Stimulated activated CD4-positive, alpha-beta T cell treated with anti-CD3 and anti-CD28 coated beads, Interleukin-1b, Interleukin-23, amount 100 ng/mL, for 4 hours (primary cell): ENCODE measurements at places on chromosomes 6 and 20.

- DNase-seq = no peak
Observed at GRCh38 chr6:84657486-84657885, 106.9 kb downstream of the TBX18 start.

GRCh38 chr6:7252390-7252789 is 60.6 kb downstream of the SSR1 start:
- DNase-seq = no peak

- no peak for DNase-seq
Observed at GRCh38 chr20:47859278-47859677, 74.0 kb upstream of the SULF2 start.

GRCh38 chr6:163263998-163264661 is 150.4 kb upstream of the QKI start:
- DNase-seq = no peak

GRCh38 chr6:10449751-10450150 is 34.9 kb upstream of the TFAP2A start:
- DNase-seq = no peak

- DNase-seq = no peak
Observed at GRCh38 chr20:18276821-18277220, 11.5 kb upstream of the ZNF133 start.

- no peak for DNase-seq
Observed at GRCh38 chr6:75396005-75396800, 97.4 kb downstream of the FILIP1 start.

- no peak for DNase-seq
Observed at GRCh38 chr6:10463491-10464481, 48.9 kb upstream of the TFAP2A start.

DNA sequence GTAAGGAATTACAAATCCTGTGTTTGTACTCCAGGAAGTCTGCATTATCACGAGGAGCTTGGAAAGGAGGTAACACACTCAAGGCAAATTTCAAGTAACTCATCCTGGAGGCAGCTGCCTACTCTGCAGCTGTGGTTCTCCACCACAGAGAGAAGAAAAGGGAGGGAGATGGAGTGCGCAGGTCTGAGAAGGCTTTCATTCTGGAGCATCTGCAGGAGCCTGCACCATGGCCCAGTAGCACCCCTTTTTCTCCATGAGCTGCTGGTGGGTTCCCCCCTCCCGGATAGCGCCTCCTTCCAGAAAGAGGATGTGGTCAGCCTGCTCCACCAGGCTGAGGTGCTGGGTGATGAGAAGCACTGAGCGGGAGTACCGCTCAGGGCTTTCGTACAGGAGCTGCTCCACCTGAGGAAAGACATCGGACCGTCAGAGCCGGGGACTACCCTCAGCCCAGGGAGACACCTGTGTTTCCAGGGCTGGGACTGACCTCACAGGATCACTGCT is 1.6 kb upstream of the PSMB8 start:
- DNase-seq = no peak

DNA sequence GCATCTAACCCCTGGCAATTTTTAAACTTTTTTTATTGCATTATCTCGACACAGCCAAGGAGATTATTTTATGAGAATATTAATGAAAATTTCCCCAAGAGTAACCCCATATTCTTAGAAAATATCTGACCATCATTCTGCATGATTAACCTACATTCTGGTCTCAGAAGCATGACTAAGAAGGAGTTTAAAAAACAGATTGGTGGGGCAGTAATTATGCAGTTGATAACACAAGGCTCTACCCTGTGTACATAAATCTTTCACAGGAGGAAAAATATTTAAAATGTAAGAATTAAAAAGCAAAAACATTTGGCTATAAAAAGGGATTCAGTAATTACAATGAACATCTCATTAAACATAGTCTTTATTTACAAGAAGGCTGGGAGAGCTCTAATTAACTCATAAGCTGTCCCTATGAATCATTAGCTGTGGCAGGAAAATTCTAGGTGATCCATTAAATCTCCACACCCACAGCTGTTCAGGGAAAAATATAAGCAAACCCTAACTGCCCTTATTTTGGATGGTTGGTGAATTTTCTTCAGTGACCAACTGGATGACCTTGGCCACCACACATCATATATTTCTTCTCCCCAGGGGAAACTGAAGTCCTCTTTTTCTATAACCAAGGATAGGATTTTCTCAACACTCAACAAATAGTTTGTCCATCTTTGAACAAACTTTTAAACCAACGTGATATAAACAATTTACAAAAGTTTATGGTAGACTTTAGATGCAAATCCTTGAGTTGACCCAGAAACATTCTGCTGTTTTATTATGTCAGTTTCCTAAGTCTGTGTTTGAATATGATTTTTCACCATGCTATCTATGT is 59.5 kb downstream of the PDE7B start:
- DNase-seq = no peak

DNA sequence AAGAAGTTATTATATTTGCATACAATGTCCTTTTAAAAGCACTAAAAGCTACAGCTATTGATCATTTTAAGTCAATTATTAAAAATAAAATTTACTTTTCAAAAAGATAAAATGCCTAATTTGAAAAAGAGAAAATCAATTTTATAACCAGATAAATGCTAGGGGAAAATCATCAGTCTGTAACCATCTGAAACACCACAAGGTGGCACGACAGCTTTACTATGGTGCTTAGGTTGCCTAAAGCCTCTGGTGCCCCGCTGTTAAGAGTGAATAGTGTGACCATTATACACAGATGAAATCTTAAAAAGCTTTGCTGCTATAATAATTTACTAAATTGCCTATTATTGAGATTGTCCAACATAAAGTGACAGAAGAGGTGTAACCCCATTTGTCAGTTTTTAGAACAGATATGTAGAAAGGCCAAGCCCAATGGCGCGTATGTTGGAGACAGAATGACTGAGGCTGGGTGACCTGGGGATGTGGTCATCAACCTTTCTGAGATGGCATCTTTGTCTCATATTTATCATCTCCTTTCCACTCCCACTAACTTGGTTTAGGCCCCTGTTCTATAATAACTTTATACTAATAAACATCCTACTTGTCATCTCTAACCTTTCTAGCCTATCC is 100.8 kb downstream of the MOXD1 start:
- no peak for DNase-seq

GRCh38 chr6:35550437-35550836 is 37.7 kb upstream of the TULP1 start:
- no peak for DNase-seq

DNA sequence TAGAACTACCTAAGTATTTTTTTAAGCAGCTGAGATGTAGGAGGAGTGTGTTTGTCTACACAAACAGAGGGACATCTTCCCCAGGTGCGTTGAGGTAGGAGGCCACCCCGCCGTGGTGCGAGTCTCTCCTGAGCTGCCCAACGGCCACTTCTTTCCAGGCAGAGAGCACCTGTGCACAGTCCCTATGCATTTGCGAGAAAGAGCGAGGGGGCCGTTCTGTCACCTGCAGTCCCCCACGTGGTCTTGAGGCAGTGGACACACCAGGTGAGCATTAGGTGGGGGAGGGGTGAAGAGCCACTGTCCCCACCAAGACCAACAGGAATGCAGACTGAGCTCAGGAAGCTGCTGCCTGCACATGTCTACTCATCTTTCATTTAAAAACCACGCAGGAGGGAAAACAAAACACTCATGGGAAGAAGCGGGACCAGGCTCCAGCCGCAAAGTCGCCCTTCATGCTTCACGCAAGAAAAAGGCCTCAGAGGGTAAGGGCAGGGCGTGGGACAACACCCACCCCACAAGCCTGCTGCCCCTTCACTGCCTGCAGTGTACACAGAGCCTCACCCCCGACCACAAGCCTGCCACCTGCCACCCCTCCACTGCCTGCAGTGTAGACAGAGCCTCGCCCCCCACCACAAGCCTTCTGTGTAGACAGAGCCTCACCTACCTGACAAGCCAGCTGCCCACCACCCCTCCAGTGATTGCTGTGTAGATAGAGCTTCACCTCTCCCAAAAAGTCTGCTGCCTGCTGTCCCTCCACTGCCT is 142.0 kb downstream of the DLL1 start:
- no peak for DNase-seq

- no peak for DNase-seq
Observed at GRCh38 chr6:53770780-53771249, 24.0 kb upstream of the LRRC1 start.

DNA sequence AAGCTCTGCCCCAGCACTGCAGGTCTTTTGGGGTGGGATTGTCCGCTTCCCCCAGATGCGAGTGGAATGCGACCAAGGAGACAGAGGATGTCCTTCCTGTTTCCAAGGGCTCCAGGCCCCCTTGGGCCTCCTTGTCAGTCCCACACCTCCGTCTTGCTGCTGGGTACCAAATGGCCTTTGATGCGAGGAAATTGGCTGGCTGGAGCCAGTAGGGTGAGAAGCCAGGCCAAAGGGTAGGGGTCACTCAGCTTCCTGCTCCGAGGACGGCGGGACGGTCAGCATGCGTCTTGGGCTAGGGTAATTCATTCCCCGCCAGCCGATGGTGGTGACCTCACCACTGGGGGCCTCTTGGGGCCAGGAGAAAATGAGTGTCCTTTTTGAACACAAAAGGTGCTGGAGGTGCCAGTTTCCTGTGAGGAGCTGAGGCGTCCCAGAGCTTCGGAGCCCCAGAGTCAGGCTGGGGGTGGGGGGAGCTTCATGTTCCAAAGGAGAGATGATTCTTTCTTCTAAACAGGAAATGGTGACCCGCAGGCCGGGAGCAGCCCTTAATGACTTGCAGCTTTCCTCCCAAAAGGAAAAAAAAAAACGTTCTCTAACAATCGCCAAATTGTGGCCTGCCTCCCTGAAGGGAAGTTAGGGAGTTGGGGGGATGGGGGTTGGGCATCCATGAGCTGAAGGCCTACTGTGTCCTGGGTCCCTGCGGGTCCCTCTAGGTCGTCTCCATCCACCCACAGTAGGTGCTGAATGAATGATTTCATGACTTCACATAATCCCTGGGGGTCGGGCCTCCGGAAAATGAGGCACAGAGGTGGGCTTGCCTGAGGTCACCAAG is 6.7 kb downstream of the SNAI1 start:
- no peak for DNase-seq

GRCh38 chr20:59146780-59147565 is 16.6 kb upstream of the ZNF831 start:
- DNase-seq = no peak

- peak; percentile 59 for DNase-seq
Observed at GRCh38 chr20:41133709-41134361, 3.5 kb upstream of the PLCG1 start.

DNA sequence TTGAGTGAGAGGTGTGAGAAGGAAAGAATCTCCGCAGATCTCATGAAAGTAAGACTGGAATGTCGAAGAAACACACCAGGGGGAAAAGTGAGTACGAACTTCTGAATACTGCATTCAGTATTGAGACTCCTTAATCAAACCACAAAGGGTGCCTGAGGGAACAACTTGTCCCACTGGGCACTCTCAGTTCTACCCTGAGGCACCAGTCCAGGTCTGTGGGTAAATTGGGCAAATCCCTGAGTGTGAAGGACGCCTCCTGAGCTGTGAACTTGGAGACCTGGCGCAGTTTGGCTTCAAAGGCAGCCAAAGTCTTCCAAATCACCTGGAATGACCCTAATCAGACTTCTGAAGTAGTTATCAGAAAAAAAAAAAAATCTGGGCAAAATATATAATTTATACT is 329.7 kb downstream of the BTBD9 start:
- DNase-seq = no peak
